ENCODE measurements at places on chromosomes 5 and 9. TPM values are rescaled to one million over a fixed set of nuclear protein-coding genes. Genes with fewer than 3 reads are reported as not detected.

DNA sequence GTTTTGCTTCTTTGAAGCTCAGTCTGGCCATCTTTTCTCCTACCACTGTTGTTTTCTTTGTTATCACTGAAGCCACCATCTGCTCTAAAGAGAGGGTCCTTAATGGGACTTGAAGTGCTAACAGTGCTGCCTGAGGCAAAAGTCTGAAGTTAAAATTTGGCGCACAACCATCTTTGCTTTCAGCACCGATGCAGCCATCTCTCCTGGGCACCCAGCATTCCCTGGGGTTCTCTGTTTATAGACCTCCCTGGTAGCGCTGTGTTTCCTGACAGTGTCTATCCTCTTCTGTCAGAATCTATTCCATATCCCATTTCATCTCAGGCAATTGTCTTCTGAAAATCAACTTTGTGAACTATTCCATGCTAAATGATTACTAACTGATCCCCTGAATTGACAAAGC is 491.5 kb upstream of the MPDZ start:
- no peak for DNase-seq

GRCh38 chr5:10734832-10735523 is 26.1 kb downstream of the DAP start:
- DNase-seq, result no peak

- no peak for DNase-seq
Measured at GRCh38 chr5:69293882-69294281, 38.7 kb downstream of the CCDC125 start.

- DNase-seq, result no peak
Measured at GRCh38 chr5:171442287-171443042, 23.0 kb downstream of the FGF18 start.

GRCh38 chr5:164649266-164649665 is 1143.8 kb downstream of the MAT2B start:
- DNase-seq, result no peak

GRCh38 chr5:310941-311434 is 10.5 kb upstream of the AHRR start:
- DNase-seq, result no peak

DNA sequence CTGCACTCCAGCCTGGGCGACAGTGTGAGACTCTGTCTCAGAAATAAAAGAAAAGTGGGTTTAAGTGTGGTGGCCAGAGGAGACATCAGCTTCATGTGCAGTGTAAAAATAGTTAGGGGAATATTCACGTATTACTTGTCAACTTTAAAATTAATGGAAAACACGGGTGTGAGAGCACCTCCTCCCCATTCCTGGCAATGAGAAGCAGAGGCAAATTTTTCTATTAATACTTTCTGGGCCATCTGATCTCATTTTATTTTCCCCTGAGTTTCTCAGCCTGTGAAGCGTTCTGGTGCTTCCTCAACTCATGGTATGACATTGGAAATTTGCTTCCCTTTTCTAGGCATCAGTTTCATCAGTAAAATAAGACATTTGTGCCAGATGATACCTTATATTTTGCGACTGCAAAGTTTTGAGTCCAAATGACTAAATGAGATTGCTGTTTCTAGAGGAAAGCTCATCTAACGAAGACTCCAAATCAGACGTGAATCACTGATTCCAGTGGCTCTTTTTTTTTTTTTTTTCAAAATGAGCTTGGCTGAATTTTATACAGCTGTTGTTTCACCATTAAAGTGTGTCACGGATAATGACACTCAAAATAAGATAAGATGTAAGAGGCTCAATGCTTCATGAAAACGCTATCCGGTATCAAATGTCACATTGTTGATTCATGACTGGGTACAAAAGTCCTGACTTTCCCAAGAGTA is 104.6 kb downstream of the MSX2 start:
- DNase-seq, result no peak

- no peak for DNase-seq
Measured at GRCh38 chr5:40984884-40985283, 75.6 kb downstream of the C7 start.

- no peak for DNase-seq
Measured at GRCh38 chr5:174563899-174564298, 160.5 kb upstream of the MSX2 start.

DNA sequence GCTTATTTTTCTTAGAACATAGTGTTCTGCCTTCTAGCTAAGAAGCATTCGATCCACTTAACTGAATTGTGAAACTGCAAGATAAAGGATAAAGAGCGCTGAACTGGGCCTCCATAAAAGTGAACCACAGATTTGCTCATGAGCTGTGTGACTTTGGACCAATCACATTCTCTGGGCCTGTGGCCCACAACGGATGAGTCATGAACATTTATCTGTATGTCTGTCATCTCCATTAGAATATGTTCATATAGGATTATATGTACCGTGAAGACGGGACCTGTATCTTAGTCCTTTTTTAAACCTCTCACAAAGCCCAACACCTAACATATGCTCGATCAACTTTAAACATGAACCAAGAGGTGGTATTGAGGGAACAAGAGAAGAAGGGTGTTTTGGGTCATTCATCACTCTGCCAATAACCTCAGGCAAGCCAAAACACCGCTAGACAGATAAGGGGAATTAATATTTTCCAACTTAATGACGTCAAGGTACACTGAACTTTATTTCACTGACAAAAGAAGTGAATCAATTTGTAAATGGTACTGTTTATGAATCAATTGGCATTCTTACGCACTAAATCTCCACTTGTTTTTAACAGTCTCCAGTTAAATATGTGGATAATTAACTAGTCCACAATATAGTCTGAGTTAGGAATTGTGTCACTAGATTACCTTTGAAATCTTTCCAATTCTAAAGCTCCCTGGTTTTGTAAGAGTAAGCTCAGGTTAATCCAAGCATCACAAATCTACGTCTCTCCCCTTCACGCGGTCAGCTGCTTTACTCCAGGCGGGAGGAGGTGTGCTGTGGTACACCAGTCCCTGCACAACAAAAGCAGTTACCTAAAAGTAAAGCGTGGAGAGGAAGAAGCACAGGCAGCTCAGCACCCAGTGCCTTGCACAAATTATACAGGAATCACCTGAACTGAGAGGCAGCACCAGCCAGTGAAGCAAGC is 1.6 kb downstream of the TMEM245 start:
- DNase-seq, result peak; percentile 24

- no peak for DNase-seq
Measured at GRCh38 chr9:27496135-27496504, 28.0 kb upstream of the IFNK start.

DNA sequence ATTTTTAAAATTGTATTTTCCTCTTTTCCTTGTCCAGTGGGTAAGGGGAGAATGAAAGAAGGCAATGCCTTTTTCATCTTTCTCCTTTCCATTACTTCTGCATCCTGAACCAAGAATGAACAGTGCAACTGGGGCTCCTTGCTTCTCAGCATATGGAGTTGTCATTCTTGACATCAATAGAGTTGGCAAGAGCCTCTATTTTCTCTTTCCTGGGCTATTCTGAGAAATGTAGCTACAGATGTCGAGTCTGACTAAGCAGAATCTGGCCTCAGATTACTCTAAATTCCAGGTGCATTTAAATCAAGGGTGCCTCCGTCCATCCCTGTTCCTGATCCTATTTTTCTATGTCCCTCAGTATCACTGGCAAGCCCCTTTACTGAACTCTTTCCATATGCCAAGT is 244.8 kb downstream of the GLIS3 start:
- DNase-seq, result no peak

- DNase-seq, result no peak
Measured at GRCh38 chr9:16726718-16727451, 143.6 kb downstream of the BNC2 start.

- DNase-seq, result no peak
Measured at GRCh38 chr5:2186472-2187015, 303.8 kb upstream of the IRX4 start.

DNA sequence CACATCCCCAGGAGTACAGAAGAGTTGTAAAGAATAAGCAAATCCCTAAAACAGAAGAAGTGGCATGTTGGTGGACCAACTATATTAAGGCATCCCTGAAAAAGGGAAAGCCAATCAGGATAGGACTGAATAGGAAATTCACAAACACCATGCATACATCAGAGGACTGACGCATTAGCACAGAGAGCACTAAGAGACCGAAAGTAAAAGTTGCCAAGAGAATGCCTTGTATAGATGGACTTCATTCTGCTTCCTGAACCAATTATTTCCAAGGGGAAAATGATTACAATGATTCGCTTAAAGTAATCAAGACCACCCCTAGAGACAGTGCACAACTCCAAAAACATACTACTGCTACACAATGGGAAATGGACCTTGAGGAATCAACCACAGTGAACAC is 33.5 kb downstream of the SHC3 start:
- DNase-seq, result no peak

DNA sequence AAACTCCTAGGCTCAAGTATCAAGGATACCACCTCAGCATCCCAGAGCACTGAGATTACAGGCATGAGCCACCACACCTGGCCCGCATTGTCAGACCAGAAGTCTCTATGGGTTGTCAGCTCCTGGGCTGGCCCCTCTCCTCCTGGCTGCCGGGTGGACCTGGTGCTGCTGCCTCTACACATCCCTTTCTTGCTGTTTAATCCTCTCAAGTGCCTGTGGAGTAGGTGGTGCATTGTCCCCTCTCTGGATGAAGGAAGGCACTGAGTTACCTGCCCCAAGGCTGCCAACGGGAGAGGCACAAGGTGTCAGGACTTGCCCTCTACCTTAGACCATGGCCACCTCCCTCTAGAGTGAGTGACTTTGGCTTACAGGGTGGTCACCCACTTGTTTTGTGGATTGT is 37.4 kb downstream of the PHF2 start:
- DNase-seq, result no peak

- DNase-seq, result no peak
Measured at GRCh38 chr9:130662970-130663257, 1.5 kb upstream of the PRDM12 start.

- DNase-seq, result no peak
Measured at GRCh38 chr5:32498484-32498883, 53.9 kb upstream of the ZFR start.

DNA sequence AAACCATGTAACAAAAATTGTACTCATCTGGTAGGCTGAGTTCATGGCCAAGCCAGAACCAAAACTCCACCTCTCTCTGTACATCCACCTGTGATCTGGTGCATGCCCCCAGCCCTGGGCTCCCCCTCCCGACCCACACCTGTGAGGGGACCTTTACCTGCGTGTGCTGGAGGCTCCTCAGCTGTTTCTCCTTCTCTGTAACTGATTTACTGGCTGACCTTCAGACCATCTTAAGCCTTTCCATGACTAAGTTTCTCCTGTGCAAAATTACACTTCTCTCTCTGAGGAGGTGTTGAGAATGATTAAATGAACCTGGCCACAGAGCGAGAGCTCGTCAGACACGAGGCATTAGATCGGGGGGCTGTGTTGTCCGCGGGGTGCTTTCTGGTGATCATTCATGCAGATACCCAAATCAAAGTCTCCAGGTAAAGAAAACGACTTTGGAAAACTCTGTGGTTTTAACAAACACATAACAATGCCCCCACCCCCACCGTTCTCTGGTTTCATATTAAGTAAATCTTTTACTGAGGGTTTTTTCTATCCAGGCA is 136.4 kb downstream of the SEMA5A start:
- DNase-seq, result no peak

DNA sequence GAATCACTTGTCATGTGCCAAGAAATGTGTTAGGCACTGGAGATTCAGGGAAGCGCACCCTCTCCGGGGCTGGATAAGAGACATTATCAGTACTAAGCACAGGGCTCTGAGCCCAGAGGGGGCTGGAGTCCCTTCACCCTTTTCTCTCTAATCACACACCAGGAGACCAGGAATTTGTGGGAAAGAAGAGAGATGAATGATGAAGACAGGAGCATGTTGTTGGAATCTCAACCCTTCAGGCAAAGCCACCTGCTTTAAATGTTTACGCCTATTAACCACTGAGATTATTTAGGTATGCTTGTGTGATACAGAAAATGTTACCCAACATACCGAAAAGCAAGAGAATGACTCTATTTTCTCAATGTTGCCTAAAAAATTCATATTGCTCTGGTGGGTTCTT is 119.8 kb downstream of the ENTREP1 start:
- DNase-seq, result no peak

DNA sequence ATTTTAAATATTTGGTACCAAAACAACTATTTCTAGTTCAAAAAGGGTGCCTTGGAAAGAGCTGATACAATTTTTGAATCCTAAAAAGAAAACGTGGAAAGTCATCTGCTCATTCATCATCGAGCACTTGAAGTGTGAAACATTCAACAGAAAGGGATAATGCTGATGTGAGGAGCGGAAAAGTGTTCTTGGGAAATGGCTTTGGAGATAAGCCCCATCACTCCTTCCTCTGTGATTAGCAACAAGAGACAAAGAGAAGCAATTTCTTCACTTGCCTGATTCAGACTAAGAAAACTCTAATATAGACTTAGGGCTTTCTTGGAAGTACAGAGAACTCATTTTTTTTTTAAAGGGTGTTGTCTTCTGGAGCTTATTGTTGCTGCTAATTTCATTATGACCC is 74.9 kb downstream of the C9orf152 start:
- no peak for DNase-seq

INSL4 gene
- not detected for total RNA-seq

NUDT12 gene
- total RNA-seq, result 2.5 TPM

F2RL1 gene
- total RNA-seq, result 5.1 TPM

TRPM6 gene
- total RNA-seq, result not detected

ANKRD31 gene
- total RNA-seq, result 0.73 TPM

CEL gene
- 1.6 TPM for total RNA-seq

MARCHF11 gene
- not detected for total RNA-seq

All from CD4-positive, alpha-beta memory T cell (primary cell).